Ovary (tissue), 10 donors: ENCODE measurements at places on chromosomes 1 and 21.

DNA sequence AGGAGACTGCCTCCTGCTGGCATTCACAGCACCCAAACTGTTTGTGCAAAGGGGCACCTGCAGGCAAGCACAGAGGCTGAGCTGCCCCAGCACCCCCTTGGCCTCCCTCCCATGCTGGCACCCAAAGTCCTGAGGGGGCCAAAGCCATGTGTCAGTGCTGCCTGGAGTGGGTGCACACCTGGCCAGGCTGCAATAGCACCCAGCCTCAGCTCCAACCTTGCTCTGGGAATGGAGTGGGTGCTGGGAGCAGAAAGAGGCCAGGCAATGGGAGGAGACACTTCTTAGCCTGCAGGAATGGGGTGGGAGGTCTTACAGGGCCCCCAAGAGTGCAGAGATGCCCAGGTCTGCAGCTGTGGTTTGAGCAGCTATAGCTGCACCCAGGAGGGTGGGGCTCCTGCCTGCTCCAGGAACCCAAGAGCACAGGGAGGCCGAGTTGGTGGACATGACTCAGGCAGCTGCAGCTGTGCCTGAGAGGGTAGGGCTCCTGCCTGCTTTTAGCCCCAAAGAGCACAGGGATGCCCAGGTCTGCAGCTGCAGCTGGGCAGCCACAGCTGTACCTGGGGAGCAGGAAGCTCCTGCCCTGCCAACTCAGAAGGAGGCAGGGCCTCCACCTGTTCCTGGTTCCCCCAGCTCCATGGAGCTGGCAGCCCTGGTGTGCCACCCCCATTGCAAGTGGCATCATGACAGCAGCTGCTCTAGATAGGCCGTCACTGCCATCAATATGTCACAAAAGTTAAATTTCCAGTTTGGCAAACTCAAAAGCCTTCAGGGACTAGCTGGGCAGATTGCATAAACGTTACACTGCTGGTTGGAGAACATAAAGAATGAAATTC lies 5.3 kb upstream of the CHD1L start:
- DNase-seq = no peak

- no peak for DNase-seq
Measured at GRCh38 chr1:75373542-75374159, 237.3 kb downstream of the SLC44A5 start.

DNA sequence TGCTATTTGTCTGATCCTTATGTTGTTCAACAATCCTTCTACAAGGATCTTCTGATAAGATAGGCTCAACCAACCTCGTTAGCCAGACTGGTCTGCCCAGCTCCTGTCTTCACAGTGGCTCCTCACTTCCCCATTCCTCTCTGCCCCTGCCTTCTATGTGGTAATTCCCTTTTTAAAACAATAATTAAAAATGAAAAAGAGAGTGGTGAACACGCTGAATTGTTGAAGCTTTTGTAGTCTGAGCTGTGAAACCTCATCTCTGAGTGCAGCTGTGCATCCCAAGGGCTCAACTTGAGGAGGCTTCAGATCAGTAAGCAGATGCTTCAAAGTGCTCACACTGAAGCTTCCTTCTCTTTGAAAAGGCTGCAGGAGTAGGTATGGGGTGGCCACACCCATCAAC lies 70.7 kb upstream of the JUN start:
- DNase-seq = no peak

DNA sequence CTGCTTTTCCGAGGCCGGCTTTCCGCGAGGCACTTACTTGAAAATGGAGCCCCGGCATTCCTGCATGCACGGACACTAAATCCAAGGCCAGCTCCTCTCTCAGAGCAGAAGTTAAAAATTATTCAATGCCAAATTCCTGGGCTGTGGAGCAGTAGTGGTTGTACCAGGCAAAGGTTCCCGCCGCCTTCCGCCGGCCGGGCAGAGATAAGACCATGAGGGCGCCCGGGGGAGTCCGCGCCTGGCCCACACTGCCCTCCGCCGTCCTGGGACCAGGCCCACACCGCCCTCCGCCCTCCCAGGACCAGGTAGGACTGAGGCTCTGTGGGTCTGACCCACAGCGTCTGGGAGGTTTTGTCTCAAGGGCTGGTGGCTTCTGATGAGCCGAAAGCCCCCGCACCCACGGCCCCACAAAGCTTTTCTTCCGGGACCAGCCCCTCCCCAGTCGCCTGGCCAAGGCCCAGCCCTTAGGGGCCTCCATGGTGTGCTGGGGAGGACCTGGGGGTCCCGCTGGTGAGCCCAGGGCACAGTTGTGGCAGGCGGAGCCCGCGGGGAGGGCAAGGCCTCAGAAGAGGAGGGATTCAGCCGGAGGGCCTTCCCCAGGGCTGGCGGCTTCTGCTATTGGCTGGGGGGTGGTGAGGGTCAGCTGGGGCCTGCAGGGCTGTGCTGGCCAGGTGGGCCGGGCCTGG lies 12.7 kb upstream of the C1orf159 start:
- no peak for DNase-seq

GRCh38 chr1:199449221-199449620 lies 578.3 kb upstream of the NR5A2 start:
- no peak for DNase-seq

DNA sequence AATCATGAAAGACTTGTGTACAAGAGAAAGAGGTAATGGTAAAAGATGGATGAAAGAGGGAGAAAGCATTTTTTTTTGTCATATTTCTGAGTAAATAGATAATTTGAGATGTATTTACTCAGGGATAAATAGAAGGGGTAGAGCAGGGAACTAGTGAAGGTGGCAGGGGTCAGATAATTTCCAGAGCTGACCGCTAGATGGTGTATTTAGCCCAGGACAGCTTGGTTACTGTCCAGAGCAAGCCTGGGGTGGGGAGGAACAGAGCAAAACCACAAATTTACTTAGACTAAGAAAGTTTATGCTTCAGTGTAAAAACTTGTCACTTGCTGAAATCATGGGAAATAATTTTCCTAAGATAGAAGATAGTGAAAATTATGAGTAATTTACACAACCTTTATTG lies 91.5 kb downstream of the XCL2 start:
- no peak for DNase-seq

DNA sequence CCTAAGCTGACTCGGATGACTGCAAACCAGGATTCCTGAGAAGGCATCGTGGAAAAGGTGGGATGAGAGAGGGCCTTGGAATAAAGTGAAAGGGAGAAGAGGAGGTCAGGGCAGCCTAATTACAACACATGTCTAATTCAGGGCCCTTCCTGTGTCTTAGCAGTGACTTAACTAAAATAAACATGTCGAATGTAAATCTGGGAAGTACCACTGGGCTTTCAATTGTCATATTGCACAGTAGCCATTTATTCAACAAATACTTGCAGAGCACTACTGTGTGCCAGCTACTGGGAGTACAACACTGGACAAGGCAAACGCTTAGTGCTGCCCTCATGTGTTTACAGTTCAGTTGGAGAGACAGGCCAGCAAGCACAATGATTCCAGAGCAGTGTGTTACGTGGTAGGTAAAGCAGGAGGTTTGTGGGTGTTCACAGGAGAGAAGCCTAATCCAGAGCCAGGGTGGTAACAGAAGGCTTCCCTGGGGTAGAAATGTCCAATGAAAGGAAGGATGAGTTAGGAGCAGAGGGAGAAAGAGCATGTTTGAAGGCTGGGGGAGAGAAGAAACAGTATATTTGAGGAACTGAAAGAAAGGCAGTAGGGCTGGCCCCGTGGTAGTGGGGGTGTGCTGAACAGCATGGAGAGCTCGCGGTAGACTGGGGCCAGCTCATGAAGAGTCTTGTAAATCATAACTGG lies 38.0 kb upstream of the RASAL2 start:
- DNase-seq = no peak
